H54 (cell line): ENCODE measurements at places on chromosomes 5 and 9.

DNA sequence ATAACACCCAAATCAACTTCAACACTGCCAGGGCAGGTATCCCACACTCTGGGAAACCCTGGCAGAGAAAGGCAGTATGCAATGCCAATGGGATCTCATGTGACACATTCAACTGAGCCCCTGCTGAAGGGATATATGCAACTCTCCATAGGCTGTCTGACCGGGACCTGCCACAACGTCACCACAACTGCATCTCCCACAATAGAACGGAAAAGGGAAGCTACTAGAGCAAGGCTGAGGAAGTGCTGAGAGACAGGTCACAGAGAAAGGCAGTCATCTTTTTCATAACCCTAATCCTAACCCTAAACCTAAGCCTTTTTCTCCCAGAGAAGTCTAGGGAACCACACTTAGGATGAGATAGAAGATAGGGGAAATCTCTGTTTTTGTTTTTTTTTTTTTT lies 345.9 kb upstream of the CD180 start:
- DNase-seq = no peak

DNA sequence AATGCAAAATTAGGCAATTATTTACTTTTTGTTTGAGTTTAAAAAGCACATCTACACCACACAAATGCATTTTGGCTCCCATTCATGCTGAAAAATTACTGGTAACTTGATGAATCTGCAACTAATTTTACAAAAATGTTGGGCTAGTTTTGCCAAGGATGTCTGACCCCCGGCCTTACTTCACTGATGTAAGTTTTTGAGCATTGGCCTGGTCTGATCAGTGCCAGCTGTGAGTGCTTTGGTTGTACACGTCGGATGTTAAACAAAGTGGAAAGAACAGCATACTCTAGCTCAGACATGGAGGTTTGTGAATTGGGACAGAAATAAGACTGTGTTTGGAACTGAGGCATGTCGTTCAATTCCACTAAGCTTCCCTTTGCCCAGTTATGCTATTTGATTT lies 1044.2 kb downstream of the TLE4 start:
- no peak for DNase-seq

DNA sequence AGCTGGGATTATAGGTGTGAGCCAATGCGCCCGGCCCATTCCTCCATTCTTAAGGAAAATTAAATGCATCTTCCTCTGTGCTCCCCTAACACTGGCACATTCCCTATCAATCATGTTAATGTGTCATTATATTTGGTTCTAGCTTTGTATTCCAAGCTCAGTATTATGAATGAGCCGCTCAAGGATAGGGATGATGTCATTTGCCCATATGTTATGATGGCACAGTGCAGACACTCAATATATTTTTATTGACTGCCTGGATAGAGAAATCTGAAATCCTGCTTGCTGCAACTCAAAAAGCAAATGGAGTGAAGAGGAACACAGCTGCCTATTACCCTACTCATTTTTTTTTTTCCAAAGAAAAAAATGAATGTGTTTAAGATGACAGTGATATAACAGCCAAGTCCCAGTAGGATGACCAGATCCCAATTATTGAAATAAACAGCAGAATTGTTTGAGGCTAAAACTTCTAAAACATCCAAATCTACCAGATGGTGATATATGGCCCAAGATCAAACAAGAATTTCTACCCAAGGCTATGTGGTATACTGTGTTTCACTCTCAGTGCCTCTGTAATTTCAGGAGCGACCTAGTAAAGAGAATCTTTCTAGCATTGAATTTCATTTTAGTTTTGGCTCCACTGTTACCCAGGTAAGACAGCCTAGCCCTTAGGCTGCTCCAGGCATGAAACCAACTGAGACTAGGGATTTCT lies 16.3 kb downstream of the SUSD1 start:
- DNase-seq = no peak

- DNase-seq = no peak
These were observed 1.7 kb downstream of the TUT7 start for GRCh38 chr9:86352440-86353077.

- DNase-seq = no peak
These were observed 816 bp downstream of the RBM18 start for GRCh38 chr9:122263699-122264349.

- no peak for DNase-seq
These were observed 353.1 kb downstream of the TLE4 start for GRCh38 chr9:79924836-79925235.

- DNase-seq = no peak
These were observed 587.7 kb upstream of the GRAMD2B start for GRCh38 chr5:125835293-125836172.

- no peak for DNase-seq
These were observed 61.9 kb downstream of the WWC1 start for GRCh38 chr5:168353216-168353957.

- DNase-seq = no peak
These were observed 39.3 kb upstream of the RICTOR start for GRCh38 chr5:39113354-39113953.

- no peak for DNase-seq
These were observed 870.7 kb upstream of the CDH10 start for GRCh38 chr5:25515525-25515924.

GRCh38 chr5:32159328-32160072 lies 14.6 kb downstream of the GOLPH3 start:
- no peak for DNase-seq

DNA sequence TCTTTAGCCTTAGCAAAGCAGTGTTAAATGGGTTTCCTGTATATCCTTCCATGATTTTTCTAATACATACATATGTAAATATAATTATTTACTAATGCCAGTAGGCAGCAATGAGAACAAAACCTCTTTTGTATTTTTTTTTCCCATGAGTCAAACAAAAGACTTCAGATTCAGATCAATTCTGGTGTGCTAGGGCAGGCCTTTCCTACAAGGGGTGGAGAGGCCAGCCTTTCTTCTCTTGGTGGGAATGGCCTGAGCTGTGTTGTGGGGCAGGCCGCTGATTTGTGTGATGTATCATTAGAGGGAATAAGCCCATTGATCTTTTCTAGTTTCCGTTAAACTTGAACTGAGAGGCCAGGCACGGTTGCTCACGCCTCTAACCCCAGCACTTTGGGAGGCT lies 115.5 kb upstream of the DMRT1 start:
- no peak for DNase-seq
